ENCODE measurements at places on chromosomes 5 and 9.

DNA sequence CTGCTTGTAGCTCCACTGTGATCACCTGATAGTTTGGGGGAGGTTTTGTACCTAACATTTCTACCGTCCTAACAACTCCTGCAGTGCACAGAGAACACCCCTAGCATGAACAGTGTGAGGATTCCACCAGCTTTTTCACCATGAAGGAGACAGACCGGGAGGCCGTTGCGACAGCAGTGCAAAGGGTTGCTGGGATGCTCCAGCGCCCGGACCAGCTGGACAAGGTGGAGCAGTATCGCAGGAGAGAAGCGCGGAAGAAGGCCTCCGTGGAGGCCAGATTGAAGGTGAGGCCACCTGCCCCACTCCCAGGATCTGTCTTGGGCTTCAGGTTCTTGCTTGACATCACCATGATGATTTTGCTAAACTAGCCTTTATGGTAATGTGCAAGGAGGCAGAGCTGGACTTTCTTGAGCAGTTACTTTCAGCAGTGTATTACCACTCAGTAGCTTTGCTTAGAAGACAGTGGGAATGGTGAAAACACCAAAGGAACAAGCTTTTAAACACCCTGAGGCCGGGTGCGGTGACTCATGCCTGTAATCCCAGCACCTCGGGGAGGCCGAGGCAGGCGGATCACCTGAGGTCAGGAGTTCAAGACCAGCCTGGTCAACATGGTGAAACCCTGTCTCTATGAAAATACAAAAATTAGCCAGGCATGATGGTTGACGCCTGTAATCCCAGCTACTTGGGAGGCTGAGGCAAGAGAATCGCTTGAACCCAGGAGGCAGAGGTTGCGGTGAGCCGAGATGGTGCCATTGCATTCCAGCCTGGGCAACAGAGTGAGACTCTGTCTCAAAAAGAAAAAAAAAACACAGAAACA lies 3.3 kb downstream of the EXOC3 start:
- DNase-seq: no peak

DNA sequence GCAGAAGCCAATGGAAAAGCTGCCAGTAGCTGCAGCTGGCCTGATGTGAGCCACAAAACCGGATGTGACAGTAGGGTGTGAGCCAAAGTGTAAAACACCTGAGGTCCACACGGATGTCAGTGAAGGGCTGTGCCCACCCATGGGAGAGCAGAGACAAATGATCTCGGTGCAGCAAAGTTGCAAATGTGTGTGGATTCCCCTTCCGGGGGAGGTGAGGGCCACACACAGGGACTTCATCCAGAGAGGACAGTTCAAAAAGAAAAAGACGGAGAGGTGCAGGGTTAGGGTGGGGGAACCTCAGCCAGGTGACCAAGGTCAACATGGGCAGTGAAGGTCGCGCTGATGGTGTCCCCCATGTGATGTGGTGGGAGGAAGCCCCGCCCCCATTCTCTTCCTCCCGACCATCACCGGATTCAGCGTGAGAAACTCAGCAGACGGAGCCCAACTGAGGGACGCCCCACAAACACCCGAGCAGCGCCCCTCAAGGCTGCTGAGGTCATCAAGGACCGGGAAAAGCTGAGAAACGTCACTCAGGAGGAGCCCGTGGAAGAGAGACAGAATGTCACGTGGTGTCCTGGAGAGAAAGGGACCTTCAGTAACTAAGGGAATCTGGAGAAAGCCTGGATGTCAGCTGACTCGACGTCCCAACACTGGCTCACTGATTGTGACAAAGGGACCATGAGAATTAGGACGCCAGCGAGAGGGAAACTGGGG lies 11.4 kb upstream of the PTGDS start:
- no peak for DNase-seq

DNA sequence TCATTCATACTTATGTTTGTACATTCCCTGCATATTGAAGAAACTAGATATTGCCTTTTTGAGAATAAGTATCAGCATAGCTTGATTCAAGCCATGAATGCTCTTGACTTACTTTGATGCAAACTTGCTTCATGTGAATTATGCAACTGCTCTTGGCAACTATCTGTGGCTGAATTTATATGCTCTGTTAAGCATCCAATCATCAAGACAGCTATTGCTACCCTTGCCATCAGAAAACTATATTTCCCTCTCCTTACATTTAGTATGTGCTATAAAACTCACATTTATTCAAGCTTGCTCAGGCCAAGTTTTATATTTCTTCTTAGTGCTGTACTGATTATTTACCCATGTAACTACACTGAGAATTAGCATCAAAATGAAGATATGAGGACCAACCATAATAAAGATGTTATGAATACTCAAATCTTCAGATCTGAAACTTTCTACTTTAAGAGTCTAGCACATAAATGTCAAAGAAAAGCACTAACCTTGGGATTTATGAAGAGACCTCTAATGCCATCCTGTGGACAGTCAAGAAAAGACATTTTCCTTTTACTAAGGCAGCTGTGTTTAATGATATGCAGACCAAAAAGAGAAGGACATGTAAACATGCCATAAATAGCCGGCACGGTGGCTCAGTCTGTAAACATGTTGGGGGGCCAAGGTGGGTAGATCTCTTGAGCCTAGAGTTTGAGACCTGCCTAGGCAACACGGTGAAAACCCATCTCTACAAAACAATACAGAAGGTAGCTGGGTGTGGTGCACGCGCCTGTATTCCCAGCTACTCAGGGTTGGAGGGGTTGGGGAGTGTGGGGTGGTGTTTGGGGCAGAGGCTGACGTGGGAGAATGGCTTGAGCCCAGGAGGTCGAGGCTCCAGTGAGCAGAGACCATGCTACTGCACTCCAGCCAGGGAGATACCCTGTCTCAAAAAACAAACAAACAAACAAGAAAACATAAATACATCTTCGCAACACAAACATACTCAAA lies 267.0 kb upstream of the TYRP1 start:
- DNase-seq: no peak

GRCh38 chr5:15238006-15238405 lies 262.0 kb upstream of the FBXL7 start:
- DNase-seq: no peak

DNA sequence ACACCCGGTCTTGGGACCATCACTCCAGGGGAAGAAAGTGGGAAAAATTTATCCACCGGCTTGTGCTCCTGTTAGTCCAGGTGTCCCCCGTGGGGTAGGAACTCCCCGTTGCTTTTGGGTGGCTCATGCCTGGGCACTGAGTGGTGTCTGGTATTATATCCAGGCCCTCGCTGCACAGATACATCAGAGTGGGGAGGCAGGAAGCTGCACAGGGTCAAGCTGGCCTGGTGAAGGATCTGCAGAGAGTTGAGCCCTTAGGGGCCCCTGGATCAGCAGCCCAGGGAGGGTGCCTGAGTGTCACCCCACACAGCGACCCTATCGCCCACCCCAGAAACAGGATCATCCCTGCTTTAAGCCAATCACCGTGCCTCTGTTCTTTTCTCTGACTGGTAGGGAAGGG lies 24.4 kb upstream of the COL5A1 start:
- no peak for DNase-seq

GRCh38 chr5:132327252-132327955 lies 33.2 kb downstream of the SLC22A4 start:
- no peak for DNase-seq

DNA sequence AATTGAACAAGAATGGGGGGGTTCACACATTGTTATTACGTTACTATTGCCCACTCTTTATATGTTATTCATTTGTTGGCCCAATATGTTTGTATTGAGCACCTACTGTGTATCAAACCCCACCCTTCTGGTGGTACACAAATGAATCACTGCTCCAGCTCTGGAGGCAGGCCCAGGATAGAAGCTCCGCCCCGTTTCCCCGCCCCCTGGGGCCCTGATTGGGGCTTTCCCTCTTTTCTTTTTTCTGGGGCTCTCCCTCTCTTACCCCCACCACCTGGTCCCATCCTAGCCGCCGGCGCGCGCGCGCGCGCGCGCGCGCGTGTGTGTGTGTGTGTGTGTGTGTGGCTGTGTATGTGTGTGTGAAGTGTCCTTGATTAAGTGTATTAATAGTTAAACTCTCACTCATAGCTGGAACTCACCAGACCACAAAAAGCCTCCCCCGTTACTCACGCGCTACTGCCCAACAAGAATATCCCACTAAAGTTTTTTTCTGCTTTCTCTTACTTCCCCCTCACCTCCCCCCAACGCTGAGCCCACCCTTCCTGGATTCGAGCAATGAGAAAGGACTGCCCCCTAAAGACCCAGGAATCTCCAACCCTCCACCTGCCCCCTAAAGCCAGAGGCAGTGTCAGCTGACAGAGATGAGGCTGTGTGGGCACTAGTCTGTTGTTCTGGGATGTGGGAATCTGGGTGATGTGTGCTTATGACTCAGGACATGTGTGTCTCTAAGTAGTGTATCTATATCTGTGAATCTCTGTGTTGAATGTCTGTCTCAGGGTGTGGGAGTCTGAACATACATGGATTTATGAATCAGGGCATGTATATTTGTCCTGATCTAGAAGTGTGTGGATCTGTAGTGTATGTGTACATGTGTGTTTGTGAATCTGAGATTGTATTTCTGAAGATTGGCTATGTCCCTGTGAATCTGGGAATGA lies 4.0 kb downstream of the CXXC5 start:
- peak; percentile 57 for DNase-seq

- DNase-seq: no peak
Measured at GRCh38 chr9:34777666-34778065, 67.7 kb upstream of the CCL21 start.

GRCh38 chr5:135707302-135707701 lies 127.2 kb upstream of the SLC25A48 start:
- DNase-seq: no peak

Measured in bone marrow (tissue), 2 donors.